ENCODE measurements at places on chromosomes 7 and 10. TPM values are rescaled to one million over a fixed set of nuclear protein-coding genes. Genes with fewer than 3 reads are reported as not detected.

GRCh38 chr10:22322641-22323160, 1.8 kb downstream of the BMI1 start:
- DNase-seq = no peak

GRCh38 chr10:35211390-35211789, 84.7 kb downstream of the CREM start:
- no peak for DNase-seq

DNA sequence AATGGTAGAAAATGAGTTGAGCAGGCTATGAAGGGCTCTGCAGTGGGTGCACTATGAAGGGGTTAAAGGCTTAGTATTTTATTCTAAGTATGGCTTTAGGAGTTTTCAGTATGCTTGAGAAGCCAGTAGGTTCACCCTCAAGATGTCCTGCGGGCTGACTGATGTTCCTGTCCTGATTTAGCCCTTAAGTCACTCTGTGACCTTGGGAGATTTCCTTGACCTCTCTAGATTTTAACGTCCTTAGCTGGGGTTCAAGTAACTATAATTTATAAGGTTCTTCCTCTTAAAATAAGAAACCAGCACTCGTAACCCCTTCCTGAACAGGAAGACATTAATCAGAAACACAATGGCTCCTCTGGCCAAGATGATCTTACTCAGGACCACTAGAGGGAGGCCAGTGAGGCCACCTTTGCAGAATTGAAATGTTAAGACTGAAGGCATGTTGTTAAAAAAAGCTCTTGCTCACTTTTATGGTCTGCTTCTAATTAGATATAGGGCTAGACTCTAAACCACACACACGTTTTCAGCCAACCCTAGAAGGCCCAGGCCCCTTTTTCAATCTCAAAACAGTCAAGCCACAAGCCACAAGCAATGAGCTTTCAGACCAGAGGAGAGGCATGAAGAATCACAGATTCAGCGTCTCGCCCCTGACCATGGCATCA, 41.9 kb downstream of the CDK1 start:
- DNase-seq = peak; percentile 92

DNA sequence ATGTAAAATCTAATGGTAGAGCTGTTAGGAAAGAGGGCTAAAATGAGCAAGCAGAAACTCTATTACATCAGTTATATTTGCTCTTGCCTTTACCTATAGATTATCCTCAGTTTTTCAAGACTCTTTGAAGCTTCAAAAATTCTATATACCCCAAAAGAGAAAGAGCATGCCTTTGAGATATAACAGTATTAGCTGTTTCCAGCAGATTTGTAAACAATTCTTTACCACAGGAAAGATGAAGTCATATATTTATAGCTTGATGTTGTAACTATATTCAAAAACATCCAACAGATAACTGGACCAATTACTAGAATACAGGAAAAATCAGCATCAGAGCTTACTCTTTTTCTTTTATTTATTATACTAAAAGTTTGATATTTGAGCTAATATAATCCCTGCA, 416.2 kb upstream of the TPK1 start:
- DNase-seq = peak; percentile 42

PNLIPRP1 gene
- not detected for total RNA-seq

UFSP1 gene
- 6.3 TPM for total RNA-seq

ABCC2 gene
- 2.1 TPM for total RNA-seq

FBXL13 gene
- total RNA-seq = 0.08 TPM

FBXL15 gene
- total RNA-seq = 10.3 TPM

Measured in H4 (cell line).